GM13977 (cell line): ENCODE measurements at places on chromosomes 3 and 15.

DNA sequence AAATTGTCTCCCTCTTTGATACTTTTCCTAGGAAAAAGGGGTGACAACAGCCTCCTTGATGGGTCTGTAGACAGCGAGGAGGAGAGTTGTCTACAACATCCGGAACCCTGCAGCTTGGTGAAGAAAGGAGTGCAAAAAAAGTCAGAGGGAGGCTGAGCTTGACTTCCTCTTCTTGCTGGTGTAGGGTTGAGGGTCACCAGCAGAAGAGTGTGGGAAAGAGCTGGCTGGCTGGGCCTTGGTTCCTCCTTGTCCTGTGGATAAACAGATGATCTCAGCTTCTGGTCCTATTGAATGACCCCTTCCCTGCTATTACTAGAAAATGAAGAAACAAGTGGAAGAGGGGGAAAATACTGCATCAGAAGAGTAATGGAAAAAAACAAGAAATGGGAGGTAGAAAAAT lies 20.4 kb downstream of the SLC7A14 start:
- no peak for DNase-seq

DNA sequence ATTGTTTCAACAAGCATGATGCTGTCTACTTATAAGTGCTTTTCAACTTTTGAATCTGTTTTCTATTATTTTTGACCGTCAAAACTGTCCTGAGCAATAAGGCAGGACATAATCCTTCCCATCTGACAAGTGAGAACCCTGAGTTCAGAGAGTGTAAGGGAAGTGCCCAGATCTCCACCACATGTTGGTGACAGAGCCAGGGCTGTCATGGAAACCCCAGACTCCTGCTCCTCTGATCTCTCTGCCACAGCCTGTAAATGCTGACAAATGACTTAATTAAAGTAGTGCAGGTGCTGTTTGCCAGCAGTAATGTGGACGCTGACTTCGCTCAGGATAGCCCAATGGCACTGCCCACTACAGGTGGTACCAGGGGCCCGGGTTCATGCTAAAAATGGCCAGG lies 40.3 kb downstream of the SPSB4 start:
- DNase-seq: no peak

DNA sequence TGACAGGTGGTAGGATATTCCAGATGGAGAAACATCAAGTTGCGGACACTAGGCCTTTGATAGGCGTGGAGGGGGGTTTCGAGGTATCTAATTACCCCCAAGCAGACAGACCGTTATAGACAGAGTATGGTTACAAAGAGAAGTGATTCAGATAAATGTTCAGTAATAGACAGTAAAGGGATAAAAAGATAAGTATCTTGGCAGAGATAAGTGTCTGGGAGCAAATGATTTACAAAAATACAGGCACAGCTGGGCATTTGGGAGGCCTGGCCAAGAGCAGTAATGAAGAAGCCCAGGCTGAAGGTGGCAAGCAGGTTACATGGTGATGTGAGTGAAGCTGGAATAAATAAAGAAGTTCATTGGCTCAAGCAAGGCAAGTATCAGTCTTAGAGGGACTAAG lies 659 bp upstream of the MYH15 start:
- no peak for DNase-seq

DNA sequence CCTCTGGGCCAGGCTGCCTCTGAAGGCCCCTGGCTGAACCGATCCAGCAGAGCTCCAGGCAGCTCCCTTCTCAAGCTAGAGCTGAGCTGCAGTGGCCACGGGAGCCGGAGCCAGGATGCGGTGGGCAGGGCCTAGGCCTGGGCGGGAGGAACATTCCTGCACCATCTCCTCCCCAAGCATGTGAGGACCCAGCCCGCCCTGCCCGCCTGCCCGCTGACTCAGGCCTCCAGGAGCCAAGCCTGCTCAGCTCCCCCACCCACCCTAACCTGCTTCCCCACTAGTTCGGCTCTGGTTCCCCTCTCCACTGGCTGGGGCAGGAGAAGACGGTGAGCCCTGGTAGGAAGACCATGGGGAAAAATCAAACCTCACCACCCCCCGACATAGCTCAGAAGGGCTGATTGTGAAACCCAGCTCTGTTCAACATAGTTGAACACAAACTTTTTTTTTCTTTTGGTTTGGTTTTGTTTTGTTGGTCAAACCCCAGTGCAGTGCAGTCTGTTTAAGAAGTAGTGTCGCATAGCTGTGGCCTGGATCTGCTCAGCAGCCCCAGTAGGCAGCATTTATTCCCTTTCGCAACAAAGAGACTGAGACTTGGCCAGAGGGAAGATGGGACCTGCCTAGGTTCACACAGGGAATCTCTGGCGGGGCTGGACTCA lies 13.5 kb downstream of the SNX33 start:
- DNase-seq: no peak

DNA sequence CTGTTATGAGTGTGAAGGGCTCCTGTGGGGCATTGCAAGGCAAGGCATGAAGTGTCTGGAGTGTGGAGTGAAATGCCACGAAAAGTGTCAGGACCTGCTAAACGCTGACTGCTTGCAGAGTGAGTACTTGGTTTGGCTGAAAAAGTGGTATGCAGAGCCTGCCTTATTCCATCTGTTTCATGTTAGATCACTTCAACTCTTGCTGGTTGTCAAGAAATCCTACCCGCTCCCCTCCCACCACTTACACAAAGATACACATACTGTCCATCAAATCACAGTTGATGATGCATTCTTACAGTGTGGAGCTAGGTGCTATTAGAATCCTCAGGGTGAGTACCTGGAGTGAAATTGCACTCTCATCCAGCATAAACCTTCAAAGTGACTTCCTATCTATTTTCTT lies 272.1 kb downstream of the UNC13C start:
- DNase-seq: no peak

DNA sequence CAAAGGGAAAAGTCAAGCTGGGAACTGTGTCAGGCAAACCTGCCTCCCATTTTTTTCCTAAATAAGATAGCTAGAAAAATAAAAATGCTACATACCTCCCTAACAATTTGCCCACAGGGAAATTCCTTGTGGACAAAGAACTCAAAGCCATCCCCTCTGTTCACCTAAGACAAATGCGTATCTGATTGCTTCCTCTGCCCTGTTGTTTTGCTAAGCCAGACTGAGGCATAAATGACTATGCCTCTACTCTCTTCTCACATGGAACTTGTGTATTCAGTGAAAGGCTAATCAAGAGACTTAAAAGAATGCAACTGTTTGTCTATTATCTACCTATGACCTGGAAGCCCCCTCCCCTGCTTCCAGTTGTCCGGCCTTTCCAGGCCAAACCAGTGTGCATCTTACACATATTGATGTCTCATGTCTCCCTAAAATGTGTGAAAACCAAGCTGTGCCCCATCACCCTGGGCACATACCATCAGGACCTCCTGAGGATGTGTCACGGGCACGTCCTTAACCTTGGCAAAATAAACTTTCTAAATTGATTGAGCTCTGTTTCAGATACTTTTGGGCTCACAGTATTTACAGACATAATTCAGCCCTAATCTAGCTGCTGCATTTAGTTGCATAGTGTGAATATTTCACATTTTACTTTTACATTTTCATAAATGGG lies 15.8 kb downstream of the CHD2 start:
- DNase-seq: no peak

GRCh38 chr3:45817831-45818522 lies 21.6 kb upstream of the SLC6A20 start:
- no peak for DNase-seq

GRCh38 chr3:152139651-152140050 lies 129.1 kb upstream of the MBNL1 start:
- DNase-seq: no peak

DNA sequence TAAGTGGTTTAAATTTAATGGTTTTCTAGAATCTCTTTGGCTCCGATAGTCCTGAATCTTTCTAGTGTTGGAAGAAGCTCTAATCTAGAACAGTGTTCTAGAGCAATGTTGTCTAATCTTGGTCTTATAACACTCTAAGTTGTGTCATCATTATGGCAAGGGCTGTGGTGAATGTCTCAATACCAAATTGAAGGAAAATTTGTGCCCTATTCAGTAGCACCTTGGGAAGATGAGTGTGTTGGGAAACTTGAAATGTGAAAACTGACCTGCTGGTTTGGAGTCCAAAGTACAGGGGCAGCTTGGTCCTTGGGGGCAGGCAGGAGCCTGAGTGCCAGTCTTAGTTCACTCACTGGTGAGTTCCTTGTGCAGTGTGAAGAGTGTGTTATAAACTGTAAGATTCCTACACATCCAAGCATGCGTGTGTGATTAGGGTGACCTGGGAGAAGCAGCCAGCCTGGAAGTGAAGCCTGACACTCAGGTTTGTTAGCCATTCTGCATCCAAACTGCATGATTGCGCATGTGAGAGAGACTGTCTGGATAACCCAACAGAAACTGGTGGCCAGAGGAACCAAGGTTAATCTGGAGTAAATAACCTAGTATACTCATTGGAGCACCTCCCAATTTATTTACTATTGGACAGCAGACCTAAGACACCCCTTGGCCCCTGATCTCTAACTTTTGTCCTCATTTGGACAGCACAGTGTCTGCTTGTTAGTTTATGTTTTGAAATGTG lies 14.6 kb downstream of the ZNF592 start:
- DNase-seq: no peak

- DNase-seq: peak; percentile 86
These were observed 17.6 kb upstream of the EPHB3 start for GRCh38 chr3:184543843-184544512.

DNA sequence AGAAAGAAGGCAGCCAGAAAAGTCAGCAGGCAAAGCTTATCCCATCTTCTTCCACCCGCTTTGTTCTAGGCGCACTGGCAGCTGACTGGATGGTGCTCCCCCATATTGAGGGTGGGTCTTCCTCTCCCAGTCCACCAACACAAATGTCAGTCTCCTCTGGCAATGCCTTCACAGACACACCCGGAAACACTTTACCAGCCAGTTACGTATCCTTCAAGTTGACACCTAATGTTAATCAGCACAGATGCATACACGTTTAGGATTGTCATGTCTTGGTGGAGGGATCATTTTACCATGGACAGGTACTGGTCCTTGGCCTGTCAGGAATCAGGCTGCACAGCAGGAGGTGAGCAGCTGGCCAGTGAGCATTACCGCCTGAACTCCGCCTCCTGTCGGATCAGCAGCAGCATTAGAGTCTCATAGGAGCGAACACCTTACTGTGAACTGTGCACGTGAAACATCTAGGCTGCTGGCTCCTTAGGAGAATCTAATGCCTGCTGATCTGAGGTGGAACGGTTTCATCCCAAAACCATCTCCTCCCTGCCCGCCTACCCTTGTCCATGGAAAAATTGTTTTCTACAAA lies 59.1 kb upstream of the PYDC2 start:
- DNase-seq: no peak

DNA sequence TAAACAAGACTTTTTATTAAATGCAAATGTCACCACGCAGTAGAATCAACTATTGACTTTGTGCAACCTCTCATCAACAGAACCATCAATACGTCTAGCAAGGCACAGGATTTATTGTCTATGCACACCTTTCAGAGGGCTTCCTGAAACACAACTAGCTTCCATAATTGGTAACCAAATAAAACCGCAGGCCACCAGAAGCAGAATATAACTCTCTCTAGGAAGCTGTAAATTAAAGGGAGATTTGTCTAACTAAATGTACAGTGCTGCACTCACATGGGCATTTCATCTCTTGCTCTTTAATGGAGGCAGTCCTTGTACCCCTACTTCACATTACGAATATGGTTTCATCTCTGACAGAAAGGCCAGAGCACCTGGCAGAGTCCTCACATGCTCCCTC lies 93.0 kb downstream of the FHIT start:
- no peak for DNase-seq

DNA sequence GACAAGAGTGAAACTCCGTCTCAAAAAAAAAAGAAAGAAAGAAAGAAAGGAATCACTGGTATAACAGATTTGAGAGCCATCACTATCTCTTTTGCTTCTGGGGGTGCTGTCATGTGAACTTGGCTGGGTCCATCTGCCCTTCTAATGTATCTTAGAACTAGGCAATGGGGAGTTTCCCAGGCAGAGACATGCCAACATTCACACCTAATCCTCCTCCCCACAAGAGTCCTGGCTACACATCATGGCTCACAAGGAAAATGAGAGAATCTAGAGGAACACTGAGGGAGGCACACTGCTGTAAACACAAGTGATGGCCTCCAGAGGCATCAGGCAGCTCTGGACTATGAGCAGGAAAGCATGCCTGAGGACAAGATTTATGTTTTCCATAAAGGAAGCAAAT lies 67.8 kb upstream of the PPP2R3A start:
- DNase-seq: no peak

GRCh38 chr15:40744815-40745152 lies 10.3 kb downstream of the RMDN3 start:
- no peak for DNase-seq

DNA sequence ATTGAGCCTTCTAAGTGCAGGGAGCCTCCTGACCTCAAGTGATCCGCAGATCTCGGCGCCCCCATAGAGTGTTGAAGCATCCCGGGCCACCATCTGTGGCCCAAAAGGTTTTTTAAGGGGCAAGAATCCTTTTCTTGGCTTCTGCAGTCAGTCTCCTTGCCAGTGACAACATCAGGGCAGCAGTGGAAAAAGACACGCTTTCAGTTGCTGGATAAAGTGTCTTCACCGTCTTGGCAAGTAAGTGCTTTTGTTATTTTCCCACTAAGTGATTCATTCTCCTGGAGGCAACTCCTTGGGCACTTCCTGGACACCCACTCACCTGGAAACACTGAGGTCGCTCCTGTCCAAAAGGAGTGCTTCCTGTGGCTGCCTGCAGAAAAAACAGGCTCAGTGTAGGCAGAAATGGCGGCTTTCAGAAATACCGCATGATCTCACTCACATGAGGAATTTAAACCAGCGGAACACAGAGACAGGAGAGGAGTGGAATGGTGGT lies 71.7 kb upstream of the ABHD2 start:
- DNase-seq: no peak

- no peak for DNase-seq
These were observed 184.7 kb downstream of the RAB11A start for GRCh38 chr15:66053991-66054390.

GRCh38 chr3:131402391-131403039 lies 20.9 kb downstream of the NUDT16 start:
- no peak for DNase-seq

- DNase-seq: peak; percentile 57
These were observed 15.5 kb upstream of the ACAP2 start for GRCh38 chr3:195458316-195458717.

- DNase-seq: no peak
These were observed 289.6 kb downstream of the UACA start for GRCh38 chr15:70473581-70474370.
